ENCODE measurements at places on chromosomes 7 and 10.

DNA sequence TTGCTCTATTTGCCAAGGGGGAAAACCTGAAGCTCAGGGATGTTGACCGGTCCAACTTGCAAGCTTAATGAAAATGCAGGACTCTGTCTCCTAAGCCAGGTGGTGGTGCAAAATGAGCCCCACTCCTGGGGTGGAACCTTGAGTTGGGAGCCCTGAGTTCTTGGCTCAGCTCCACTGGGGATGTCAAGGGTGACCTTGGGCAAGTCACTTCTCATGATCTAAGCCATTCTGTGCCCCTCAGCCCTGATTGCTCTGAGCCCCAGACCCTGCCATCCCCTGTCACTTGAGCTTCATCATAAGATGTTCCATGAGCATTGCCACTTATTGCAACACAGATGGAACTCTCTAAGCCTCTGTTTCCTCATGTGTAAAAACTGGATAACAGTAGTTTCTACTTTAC is 33.9 kb downstream of the MYL10 start:
- DNase-seq: no peak

DNA sequence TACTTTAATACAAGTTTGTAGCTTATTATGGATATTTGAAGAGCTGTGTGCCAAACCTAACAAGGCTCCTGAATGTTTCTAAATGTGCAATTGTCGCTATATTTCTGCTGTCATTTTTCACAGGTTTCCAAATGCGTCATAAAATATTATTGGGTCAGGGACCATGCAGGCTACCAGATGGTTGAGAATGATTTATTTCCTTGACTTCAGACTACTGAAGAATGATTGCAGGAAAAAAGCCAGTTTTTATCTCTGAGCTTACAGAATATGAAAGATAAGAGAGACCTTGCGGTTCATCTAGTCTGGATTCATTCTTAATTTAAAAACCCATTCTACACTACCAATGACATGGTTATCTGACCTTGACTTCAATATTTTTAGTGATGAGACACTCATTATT is 55.2 kb downstream of the TSPAN12 start:
- no peak for DNase-seq

DNA sequence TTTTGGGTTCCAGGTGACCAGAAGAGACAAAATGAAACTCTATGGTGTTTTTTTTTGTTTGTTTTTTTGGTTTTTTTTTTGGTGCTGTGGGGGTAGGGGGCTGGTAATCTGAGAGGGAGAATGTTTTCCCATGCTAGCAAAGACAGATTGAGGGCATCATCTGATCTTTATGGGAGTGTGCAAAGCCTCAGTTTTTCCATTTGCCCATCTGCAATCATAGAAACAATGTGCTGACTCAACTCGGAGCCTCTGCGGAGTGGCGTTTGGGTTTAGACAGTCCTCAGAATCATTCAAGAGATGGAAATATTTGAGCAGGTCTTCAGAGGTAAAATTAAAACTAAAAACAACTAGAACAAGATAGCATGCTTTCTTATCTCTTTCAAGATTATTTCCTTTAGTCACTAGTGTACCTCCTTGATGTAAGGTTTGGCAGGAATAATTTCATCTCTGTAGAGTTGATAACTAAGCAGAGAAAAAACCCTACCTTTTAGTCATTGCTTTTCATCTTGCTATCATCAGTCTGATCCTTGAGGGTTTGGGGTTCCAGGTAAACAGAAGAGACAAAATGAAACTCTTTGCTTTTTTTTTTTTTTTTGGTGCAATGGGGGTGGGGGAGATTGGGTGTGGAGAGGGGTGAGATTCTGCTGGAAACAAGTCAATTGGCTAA is 18.0 kb downstream of the CNNM2 start:
- no peak for DNase-seq

DNA sequence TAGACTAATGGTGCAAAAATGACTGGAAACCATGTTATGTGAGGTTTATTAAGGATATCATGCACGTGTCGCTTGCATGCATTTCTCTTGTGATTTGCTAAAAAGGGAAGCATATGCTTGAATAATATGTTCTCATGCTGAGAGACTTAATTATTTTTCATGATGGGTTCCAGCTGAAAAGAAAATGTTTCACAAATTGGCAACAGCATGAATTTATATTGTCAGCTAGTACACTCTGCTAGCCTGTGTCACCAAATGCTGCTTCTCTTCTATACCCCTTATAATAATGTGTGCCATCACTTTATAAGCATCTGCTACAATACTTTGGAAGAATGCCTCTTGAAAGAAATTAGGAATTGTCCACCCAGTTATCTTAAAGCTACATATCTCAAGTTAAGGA is 63.0 kb downstream of the GNAI1 start:
- DNase-seq: no peak

- DNase-seq: no peak
Measured at GRCh38 chr7:91079487-91079886, 184.7 kb upstream of the FZD1 start.

GRCh38 chr10:98915911-98916310 is 319.7 kb downstream of the HPSE2 start:
- DNase-seq: no peak

DNA sequence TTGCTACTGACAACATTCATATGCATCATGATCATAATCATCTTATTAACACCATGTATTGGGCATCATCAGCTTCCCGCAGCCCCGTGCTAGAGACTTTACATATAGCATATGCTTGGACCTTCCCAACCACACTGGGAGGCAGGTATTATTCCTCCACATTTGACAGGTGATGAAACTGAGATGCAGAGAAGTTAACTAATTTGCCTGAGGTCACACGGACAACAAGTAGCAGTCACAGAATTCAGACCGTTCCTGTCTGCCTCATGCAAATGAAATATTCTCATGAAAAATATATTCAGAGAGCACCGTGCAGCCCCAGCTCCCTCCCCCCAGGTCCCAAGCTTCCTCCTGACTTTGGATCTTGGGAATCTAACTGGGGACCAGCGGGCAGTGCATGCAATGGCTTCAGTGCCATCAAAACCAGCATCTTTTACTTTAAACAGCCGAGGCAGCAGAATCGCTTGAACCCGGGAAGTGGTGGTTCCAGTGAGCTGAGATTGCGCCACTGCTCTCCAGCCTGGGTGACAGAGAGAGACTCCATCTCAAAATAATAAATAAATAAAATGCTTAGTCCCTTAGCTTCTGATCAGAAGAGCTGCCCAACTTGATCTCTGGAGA is 112.2 kb upstream of the GPR26 start:
- no peak for DNase-seq

DNA sequence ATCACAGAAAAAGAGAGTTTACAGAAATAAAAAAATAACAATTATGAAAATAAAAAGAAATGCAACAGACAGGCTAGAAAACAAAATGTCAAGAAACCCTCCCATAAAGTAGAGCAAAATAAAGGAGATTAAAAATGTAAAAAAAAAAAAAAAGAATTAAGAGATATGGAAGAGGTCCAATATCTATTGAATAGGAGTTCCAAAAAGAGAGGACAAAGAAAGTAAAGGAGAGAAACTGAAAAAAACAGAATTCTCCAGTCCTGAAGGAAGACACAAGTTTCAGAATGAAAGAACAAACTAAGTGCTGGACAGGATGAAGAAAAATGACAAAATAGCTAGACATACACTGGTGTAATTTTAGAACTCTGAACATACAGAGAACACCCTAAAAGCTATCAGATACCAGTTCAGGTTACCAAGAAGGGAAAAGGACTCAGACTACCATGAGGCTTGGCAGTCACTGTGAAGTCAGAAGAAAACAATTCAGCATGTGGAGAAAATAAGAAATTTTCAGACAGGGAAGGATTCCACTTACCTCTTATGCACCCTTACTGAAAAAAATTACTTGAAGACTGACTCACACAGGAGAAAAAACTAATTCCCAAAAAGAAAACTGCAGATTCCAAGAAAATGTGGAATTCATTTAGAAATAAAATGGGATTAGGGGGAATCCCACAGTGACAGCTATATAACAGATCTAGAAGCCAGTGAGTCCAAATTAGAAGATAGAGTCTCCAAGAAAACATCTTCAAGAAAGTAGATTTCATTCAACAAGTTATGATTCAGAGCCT is 40.4 kb upstream of the ABLIM1 start:
- no peak for DNase-seq

GRCh38 chr10:117680601-117681000 is 138.1 kb downstream of the EMX2 start:
- no peak for DNase-seq

- no peak for DNase-seq
Measured at GRCh38 chr10:68787813-68788212, 39.5 kb upstream of the STOX1 start.

DNA sequence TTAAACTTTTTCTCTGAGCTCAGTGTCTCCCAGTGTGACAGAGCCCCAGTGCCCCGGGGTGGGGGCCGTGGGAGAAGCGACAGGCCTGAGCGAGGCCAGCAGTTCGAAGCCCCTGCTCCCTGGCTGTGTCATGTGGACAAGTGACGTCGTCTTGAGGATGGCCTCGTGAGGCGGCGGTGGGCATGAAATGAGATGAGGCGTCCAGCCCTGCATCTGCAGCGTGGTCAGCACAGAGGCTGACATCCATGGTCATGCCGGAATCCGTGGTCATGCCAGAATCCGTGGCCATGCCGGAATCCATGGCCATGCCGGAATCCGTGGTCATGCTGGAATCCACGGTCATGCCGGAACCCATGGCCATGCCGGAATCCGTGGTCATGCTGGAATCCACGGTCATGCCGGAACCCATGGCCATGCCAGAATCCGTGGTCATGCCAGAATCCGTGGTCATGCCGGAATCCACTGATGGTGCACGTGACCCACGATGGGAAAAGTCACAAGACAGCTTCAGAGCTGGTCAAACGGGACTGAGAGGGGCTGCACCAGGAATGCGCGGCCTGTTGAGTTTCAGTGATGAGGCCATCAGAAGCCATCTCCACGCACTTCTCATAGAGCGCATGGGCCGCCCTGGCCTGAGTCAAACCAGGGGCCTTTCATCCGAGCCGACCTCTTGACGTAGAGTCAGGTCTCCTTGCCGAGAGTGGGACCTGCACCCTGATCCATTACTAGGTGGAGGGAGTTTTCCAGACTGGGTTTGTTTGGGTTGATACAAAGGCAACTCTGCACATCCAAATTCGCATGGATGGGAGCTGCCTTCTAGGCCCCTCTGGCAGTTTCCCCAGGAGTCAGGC is 342.5 kb downstream of the PTPRN2 start:
- no peak for DNase-seq

GRCh38 chr7:45358287-45358686 is 200.7 kb downstream of the RAMP3 start:
- no peak for DNase-seq

DNA sequence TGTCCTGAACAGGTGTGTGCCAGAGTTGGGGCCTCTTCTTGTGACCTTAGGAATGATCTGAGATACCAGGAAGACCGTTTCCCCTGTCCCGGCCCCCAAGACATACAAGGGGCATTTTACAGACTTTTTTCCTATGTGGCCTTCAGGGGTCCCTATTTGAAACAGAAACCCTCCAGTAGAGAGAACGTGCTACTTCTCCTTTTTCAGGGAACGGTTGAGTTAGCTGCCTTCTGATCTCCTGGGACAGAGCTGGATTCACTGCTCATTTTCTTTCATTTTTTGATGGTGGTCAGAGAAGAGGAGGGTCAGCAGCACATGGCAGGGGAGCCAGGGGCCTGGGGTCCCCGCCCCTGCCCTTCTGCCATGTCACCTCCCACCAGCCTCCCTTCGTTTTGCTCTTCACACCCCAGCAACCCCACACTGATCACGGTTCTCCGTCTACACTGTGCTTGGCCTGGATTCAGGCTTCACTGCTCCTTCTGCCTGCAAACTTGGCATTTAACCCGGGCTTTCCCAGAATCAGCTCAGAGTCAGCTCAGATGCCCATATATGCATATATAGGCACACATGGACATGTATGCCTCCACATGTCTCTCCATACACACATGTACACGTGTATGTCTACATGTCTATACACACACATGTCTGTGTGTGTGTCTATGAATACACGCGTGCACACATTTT is 138.1 kb upstream of the BTBD16 start:
- no peak for DNase-seq

DNA sequence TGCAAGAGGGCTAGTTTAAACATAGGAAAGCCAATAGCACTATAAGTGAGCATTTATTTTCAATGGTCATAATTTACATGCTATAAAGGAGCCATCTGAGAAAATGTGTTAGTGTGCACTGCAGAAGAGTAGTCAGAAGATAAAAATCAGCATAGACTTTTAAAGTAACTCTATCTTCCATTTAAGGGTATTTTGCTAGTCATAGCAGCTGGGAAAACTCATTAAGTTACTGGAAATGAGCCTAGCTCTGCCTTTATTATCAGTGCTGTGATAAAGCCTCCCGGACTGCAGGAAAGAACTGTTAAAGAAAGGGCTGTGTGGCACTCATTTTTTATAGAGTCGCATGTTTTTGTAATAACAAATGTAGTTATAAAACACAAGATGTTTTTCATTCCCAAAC is 825.8 kb upstream of the POM121L12 start:
- DNase-seq: no peak

Measured in AML-193 (cell line).